ENCODE measurements at places on chromosomes 6 and 20.

DNA sequence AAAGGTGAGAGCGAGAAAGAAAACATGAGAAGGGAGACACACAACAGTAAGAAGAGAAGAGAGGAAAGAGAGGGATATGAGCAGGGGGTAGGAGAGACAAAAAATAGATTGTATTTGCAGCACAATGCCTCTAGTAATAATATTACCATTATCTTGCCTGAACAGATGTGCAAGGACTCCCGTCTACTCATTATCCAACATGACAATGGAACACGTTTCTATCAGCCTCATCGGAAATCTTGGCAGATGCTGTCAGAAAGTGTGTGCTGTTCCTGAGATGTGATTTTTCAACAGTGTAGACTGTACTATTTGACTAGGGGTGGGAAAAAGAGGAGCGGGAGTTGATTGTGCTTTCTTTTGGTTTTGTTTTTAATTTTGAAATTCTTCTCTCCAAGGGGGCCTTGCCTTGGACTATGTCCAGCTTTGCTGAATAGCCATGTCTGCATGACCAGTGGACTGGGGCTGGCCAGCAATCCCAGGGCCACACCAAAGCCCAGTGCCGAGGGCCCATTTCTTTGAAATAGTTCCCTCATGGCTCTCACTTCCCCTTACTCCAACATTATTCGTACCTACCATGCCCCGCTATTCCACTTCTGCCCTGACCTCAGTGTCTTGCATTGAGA is 11.3 kb upstream of the TRAM2 start:
- no peak for DNase-seq

DNA sequence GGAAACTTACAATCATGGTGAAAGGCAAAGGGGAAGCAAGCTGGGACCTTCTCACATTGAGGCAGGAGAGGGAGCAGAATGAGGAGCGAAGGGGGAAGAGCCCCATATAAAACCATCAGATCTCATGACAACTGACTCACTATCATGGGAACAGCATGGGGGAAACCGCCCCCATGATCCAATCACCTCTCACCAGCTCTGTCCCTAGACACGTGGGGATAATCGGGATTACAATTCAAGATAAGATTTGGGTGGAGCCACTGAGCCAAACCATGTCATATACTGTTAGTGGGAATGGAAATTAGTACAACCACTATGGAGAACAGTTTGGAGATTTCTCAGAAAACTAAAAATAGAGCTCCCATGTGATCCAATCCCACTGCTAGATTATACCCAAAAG is 163.7 kb downstream of the MANEA start:
- no peak for DNase-seq

DNA sequence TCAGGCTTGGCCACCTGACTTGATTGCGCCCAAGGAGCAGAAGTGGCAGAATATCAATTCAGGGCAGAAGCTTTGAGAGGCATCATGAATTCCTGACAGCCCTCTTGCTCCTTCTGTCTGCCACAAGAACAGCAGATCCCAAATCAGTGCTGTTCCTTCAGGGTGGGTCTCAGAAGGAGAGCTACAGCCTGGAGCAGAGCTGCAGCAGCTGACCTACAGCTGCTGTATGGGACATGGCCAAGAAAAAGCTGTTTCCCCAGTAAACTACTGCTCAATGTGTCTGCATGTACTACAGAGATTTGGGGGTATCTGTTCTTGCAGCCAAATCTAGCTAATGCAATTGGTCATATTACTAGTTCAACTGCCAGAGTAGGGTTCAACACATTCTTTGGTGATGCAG is 69.0 kb downstream of the SLC22A3 start:
- no peak for DNase-seq

DNA sequence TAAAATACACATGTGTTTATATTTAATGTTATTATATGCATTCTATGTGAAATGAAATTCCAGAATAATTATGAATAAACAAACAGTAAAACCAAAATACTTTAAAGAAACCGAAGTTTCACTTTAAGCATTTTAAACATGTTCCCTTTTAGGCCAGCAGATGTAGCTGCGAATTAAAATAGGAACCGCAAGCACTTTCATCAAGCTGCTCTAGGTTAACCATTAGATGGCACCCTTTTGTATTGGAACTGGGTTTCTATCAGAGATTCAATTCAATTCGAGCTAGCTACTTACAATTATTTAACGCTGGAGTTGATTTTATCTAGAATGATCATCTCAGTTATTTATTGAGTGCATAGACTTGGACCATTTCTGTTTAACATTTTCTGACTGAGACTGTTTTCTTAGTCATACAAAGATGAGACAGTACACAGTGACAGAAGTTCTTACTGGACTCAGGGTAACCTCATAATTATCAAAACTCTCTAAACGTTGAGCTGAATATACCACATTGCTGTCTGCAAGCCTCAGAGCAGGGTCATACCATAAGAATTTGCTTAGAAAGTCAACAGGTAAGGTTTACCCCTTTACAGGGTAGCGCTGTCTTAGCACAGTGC is 8.5 kb downstream of the TMEM242 start:
- DNase-seq: peak; percentile 69

DNA sequence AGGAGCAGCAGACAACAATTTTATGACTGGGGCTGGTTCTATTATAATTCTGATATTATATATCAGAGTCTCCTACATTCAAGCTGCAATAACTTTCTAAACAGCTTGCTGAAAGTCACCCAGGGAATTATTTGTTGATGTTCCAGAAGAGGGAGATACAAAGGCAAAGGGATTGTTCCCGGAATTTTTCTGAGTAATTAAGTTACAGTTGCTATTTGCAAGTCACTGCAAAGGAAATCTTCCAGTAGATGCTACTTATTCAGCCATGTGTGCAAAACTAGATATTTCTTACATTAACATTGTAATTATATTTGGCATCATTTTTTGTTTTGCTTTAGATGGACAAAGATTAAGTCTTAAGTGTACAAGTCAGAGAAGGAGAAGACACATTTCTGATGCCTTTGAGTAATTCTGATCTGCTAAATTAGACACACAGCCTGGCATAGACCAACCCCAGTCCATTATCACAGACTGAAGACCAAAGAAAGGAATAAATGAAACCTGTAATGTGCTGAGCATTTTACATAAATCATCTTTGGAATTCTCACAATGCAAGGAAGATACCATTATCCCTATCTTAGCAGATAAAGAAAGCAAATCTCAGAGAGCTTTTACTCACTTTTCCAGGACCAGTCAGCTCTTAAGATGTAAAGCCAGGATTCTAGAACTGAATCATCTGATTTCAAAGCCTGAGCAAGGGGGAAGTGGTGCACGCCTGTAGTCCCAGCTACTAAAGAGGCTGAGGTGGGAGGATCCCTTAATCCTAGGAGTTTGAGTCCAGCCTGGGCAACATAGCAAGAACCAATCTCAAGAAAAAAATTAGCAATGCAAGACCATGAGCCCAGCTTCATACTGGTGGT is 62.6 kb upstream of the AKAP12 start:
- no peak for DNase-seq

- no peak for DNase-seq
Measured at GRCh38 chr6:89033461-89033860, 47.1 kb upstream of the PNRC1 start.

- no peak for DNase-seq
Measured at GRCh38 chr20:50848341-50848808, 53.5 kb downstream of the BCAS4 start.

- no peak for DNase-seq
Measured at GRCh38 chr6:123931928-123932327, 128.3 kb downstream of the NKAIN2 start.

DNA sequence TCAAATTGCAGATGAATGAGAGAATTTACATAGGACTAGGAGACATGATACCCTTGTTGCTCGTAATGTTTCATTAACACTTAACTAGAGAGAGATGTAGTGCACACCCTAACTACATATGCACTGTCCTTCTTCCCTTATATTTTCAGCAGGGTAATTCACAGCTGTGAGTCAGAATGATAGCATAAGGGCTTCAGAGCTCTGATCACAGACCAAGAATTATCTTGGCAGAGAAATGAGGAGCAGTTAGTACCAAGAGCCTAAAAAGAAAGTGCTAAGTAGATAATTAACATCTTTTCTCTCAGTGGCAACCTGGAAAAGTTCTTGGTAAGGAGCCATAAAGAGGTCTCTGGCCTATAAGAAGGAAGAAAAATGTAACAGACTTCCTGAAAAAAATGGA is 35.8 kb downstream of the GRIK2 start:
- no peak for DNase-seq

- DNase-seq: no peak
Measured at GRCh38 chr20:592506-592905, 17.6 kb downstream of the TCF15 start.

- no peak for DNase-seq
Measured at GRCh38 chr6:113894712-113895674, 37.8 kb downstream of the MARCKS start.

GRCh38 chr6:3603340-3604130 is 146.7 kb upstream of the SLC22A23 start:
- no peak for DNase-seq

GRCh38 chr6:139436957-139437348 is 62.5 kb upstream of the CITED2 start:
- no peak for DNase-seq

DNA sequence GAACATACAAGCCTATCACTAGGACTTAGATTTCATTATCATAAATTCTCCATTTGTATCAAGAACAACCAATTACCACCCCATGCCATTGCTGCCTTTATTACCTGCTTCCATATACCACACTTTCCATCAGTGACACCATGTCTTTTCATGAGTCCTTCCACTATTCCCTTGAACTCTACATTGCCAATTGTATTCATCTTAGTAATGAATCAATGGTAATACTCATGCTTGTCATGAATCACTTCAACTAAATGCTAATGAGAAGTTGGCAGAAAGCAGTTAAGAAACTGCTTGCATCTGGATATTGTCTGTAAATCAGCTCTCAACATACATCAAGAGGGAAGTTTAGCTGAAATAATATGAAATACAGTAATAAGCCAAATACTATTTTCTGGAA is 61.2 kb upstream of the RNF217 start:
- no peak for DNase-seq

DNA sequence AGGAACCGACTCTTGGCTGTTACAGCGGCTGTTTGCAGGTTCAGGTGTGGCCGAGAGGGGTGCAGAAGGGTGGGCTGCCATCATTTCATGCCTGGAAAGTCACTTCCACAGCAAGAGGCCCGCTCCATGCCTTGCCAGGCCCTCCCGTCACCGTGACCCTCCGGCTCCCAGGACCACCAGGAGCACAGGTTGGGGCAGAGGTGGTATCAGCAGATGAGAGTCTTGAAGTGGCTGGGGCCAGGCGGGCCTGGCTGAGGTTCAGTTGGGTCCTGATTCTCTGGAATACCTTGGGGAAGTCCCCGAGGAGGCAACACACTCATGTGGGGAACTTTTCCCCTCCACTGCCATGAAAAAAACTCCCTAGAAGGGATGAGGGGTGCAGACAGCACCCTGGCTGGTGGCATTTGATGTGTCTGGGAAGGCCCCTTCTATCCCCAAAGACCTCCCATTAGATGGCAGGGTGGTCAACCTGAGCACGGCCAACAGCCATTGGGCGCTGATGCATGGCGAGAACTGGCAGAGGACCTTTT is 34.2 kb upstream of the IRF4 start:
- DNase-seq: no peak

All from MM.1S (cell line).